ENCODE measurements at places on chromosomes 12 and 14.

DNA sequence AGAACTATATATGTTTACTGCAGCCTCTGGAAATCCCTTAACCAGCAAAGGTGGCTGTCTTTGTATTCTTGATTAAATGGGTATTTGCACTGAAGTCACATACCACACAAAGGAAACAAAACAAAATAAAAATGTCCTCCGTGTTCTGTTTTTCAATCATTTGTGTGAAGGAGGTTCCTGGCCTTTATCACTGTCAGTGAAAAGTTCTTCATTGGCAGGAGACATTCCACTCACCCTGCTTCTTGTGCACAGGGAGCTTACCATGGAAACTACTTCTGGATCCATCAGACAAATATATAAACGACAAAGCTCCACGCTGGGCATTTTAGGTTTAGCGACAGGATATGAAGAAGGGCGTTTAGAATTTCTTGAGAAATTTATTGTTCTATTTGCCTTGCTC, 5.7 kb upstream of the NKX2-8 start:
- DNase-seq, result no peak

DNA sequence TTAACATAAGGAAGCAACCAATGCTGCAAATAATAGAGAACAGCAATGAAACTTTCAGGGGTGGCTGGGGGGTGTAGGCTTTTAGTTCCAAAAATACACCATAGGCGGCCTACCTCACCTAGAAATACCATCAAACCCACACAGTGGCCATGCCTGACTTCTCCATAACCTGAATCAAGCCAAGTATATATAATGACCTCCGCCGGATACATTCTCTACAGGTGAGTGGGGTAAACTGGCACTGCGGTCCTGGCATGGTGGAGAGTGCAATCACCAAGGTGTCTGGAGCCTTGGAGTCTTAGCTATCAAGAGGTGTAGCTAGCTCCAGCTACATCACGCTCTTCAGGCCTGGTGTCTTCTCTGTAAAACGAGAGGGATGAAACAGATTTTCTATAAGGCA, 1.2 kb downstream of the ZBTB25 start:
- DNase-seq, result no peak

DNA sequence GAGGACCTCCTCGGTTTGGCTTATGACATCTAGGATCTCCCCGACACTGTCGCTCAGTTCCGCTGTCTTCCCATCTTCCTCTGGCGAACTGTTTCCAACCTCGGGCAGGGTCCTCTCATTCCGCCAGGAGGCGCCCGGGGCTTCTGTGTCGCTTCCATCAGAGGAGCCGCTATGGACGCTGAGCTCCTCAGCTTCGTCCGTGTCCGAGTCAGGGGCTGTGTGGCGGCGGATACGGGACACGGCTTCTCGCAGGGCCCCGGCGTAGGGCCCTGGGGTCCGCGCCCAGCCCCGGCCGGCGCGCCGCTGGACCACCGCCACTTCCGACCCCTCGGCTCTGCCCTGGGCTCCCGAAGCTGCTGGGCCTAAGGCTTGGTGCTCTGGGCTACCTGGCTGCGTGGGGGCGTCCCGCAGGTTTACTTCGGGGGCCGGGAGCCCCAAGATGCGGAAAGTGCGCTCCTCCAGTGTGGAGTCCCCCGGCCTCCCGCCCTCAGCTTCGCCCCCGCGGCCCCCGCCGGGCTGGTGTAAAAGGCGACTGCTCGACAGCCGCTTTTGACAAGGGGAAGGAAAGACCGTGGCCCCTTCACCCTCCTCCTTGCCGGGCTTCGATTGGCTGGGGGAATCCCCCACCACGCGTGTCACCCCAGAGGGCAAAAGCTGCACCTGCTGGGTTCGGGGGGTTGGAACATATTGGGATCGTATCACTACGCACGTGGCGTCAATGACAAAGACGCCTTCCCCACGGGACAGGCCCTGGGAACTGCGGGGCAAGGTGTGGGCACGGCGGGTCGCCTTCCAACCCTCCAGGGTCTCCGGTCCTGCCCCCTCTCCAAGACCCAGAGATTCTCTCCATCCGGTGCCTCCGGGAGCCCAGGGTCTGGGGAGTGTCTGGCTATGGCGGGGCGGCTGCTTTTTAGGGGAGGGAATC, 2.1 kb downstream of the DDN start:
- no peak for DNase-seq

DNA sequence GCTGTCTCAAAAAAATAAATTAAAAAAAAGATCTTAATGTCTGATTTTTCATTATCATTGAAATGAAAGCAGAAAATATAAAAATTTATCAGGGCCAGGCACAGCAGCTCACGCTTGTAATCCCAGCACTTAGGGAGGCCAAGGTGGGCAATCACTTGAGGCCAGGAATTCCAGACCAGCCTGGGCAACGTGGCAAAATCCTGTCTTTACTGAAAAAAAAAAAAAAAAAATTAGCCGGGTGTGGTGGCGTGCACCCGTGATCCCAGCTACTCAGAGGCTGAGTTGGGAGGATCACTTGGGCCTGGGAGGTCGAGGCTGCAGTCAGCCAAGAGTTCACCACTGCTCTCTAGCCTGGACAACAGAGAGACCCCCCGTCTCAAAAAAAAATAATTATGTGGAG, 37.6 kb upstream of the CLIP1 start:
- DNase-seq, result no peak

- DNase-seq, result no peak
These were observed 20.4 kb downstream of the GPR65 start for GRCh38 chr14:88025313-88025712.

DNA sequence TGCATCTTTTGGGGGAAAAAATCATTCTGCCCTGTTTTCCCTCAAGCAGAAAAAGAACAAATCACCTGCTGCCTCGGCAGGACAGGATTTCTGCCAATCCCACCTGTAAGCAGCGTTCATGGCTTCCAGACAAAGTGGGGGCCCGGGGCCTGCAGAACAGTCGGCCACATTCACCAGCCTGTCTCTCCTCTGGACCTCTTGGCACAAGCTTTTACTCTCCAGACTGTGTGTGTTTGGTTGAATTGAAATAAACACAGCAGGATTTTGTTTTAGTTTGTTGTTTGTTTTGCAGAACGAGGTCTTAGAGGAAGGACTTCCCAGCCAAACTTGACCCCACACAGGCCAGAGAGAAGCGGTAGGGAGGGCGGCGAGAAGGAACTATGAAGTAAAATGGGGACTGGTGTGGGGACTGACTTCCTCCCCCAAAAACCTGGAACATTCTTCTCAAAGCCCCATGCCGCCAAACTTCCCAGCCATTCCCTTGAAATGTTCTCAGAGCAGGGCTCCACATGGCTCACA, 41.7 kb upstream of the FOS start:
- DNase-seq, result no peak

Data from stromal cell of bone marrow (primary cell).